ENCODE measurements at places on chromosomes 5 and 9.
A peak's percentile ranks its signal among the peaks of the same experiment; 100 is the strongest.

GRCh38 chr5:33810491-33811120 lies 81.2 kb downstream of the ADAMTS12 start:
- no peak for DNase-seq

GRCh38 chr5:142114687-142115086 lies 6.1 kb downstream of the NDFIP1 start:
- DNase-seq, result no peak

DNA sequence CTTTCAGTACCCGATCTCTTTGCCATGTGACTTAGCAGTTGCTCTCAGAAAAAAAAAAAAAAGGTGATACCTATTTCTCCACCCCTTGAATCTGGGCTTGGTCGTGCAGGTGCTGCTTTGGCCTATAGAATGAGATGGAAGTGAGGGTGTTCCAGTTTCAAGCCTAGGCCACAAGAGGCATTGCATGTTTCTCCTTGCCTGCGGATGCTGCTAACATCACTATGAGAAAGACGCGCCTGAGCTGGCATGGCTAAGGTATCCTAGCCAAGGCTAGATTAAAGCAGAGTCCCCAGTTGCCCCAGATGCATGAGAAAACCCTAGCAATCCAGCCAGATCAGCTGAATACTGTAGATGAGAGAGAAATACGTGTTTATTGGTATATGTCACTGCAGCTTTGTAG lies 14.7 kb upstream of the CSF1R start:
- DNase-seq, result no peak

- no peak for DNase-seq
These were observed 260.8 kb downstream of the FAM114A2 start for GRCh38 chr5:153777681-153778581.

- DNase-seq, result no peak
These were observed 86.2 kb upstream of the MYO10 start for GRCh38 chr5:17022296-17022695.

DNA sequence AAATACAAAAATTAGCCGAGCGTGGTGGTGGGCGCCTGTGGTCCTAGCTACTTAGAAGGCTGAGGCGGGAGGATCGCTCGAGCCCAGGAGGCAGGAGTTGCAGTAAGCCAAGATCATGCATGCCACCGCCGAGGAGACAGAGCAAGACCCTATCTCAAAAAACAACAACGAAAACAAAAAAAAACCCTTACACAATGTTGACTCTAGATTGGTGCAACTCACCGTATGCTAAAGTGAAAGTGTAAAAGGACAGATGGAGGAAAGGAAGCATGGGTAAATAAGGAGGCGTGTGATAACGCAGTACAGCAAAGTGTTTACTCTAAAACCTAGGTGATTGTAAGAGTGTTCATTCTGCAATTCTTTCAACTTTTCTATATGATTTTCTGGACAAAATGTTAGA lies 15.9 kb upstream of the RUFY1 start:
- DNase-seq, result peak; percentile 72

GRCh38 chr5:14579731-14580397 lies 1.7 kb upstream of the OTULINL start:
- no peak for DNase-seq
